GM23338 (cell line): ENCODE measurements at places on chromosomes 16 and 17. TPM values are rescaled to one million over a fixed set of nuclear protein-coding genes. Genes with fewer than 3 reads are reported as not detected.

GRCh38 chr16:1926271-1926670 lies 8.1 kb upstream of the HS3ST6 start:
- no peak for DNase-seq

GRCh38 chr16:4982056-4982867 lies 24.1 kb downstream of the SEC14L5 start:
- no peak for DNase-seq

DNA sequence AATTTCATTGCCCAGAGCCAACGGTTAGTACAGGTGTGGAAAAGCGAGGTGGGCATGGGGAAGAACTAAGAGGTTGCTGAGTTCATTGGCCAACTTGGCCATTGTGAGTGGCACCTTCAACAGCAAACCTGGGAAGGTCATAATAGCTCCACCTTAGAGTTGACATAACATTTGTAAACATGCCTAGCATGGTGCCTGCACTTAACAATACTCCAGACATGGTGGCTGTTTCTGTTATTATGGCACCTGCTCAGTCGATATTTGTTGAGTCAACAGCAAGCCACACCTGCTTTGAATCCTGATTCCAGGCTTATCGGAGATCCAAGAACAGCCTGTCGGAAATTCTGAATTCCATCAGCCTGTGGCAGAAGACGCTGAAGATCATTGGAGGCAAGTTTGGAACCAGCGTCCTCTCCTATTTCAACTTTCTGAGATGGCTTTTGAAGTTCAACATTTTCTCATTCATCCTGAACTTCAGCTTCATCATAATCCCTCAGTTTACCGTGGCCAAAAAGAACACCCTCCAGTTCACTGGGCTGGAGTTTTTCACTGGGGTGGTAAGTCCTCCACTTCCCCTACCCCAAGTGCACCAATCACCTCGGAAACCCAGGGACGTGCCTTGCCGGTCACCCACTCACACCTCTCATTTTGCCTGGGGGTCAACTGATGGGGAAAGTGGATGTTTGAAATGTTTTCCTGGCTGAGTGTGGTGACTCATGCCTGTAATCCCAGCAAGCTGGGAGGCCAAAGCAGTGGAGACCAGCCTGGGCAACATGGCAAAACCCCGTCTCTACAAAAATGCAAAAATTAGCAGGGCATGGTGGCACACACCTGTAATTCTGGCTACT lies 46.0 kb downstream of the TMC5 start:
- DNase-seq, result no peak

Gene TXNDC17
- polyA plus RNA-seq, result 887 and 915 TPM in 2 replicates

Gene CD300A
- polyA plus RNA-seq, result 0.37 and 0.54 TPM in 2 replicates
